ENCODE measurements at places on chromosomes 13 and 19.
A peak's percentile ranks its signal among the peaks of the same experiment; 100 is the strongest.

DNA sequence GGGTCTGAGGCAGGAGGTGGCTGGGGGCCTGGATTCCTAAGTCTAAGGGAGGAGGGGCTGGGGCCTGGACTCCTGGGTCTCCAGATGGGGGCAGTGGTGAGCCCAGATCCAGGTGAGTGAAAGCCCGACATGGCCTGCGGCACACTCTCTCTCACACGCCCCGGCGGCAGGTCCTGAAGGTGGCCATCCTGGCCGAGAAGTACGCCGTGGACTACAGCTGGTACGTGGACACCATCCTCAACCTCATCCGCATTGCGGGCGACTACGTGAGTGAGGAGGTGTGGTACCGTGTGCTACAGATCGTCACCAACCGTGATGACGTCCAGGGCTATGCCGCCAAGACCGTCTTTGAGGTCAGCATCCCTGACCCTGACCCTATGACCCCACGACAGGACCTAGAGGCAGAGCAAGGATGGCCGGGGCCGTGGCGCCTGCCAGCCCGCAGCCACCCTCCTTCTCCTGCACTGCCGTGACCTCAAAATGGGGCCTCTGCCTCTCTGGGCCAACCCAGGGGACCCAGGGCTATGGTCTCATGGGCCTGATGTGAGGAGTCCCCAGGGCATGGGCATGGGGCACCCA is 13.2 kb downstream of the FUZ start:
- no peak for DNase-seq

- no peak for DNase-seq
Observed at GRCh38 chr19:17209126-17210036, 5.8 kb upstream of the USE1 start.

GRCh38 chr13:95207769-95208366 is 93.4 kb downstream of the ABCC4 start:
- no peak for DNase-seq

- DNase-seq, result no peak
Observed at GRCh38 chr13:113158946-113159345, 498 bp downstream of the PROZ start.

DNA sequence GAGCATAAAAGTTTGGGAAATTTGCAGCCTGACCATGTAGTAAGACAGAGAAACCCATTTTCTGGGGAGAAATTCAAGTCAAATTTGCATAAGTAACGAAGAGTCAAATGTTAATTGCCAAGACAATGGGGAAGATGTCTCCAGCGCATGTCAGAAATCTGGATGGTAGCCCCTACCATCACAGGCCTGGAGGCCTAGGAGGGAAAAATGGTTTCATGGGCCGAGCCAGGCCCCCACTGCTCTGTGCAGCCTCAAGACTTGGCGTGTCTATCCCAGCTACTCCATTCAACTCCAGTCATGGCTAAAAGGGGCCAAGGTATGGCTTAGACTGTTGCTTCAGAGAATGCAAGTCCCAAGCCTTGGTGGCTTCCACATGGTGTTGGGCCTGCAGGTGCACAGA is 269.8 kb downstream of the RFC3 start:
- no peak for DNase-seq

- DNase-seq, result no peak
Observed at GRCh38 chr19:3632739-3633558, 6.4 kb upstream of the CACTIN start.

GRCh38 chr19:11641244-11641643 is 44.0 kb downstream of the ZNF627 start:
- no peak for DNase-seq

GRCh38 chr13:42396501-42396900 is 124.5 kb downstream of the AKAP11 start:
- no peak for DNase-seq

DNA sequence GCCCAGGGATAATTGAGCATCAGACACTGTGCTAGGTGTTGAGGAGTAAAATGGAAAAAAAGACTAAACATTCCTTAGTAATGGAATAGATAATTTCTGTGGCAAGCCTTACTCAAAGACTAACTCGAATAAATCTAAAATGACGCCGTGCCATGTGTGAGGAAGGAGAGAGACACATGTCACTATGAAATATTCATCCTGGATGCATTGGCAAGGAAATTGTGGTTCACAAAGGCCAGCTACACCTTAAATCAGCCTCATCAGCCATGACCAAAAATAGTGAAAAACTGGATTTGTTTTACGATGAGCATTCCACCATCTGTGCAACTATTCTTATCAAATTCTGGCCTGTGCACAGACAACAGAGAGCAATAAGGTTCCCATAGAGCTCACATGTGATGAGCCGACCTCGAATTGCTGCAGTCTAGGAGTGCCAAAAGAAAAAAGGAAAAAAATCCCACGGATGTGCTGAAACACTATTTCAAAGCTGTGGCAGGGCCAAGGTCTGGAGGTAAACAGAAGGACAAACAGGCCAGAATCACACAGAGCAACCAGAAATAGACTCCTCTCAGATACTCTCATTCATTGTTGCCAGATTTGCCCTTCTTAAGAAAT is 505.7 kb downstream of the EFNB2 start:
- DNase-seq, result no peak

GRCh38 chr19:4909156-4909896 is at the start of gene UHRF1:
TSS of gene UHRF1 (plus strand) at chr19:4909501. CDS start at chr19:4910886, 1,385 bp downstream.
- peak; percentile 42 for DNase-seq

GRCh38 chr13:30916991-30917390 is 10.9 kb downstream of the MEDAG start:
- no peak for DNase-seq

DNA sequence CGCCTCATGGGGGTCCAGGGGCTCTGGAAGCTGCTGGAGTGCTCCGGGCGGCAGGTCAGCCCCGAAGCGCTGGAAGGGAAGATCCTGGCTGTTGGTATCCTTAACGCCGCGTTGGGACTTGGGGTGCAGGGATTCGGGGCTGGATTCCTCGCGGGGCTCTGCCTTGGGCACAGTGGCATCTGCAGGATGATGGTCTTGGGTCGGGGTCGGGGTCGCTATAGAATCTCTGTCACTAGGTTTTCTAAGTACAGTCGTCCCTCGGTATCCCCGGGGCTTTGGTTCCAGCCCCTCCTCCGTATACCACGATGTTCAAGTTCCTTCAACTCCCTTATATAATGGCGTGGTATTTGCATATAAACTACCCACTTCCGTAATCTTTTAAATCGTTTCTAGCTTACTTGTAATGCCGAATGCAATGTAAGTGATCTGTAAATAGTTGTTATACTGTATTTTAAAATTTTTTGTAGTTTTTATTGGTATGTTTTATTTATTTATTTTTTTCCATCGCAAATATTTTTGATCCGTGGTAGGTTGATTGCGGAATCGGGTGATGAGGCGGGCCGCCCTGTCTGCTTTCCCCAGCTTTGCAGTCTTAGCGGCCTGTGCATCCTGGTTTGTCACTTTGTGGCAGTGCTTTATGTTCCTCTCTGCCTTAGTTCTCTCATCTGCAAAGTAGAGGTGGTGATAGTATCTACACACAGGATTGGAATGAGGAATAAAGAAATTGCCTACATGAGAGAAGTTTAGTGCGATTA is 606 bp downstream of the ERCC5 start:
- peak; percentile 44 for DNase-seq

GRCh38 chr19:632579-633067 is 714 bp downstream of the POLRMT start:
- no peak for DNase-seq

GRCh38 chr13:99363391-99363790 is 56.2 kb upstream of the GPR183 start:
- DNase-seq, result no peak

- no peak for DNase-seq
Observed at GRCh38 chr13:24271601-24272451, 37.6 kb upstream of the C1QTNF9 start.

- DNase-seq, result no peak
Observed at GRCh38 chr13:102626928-102627327, 30.1 kb downstream of the TPP2 start.

DNA sequence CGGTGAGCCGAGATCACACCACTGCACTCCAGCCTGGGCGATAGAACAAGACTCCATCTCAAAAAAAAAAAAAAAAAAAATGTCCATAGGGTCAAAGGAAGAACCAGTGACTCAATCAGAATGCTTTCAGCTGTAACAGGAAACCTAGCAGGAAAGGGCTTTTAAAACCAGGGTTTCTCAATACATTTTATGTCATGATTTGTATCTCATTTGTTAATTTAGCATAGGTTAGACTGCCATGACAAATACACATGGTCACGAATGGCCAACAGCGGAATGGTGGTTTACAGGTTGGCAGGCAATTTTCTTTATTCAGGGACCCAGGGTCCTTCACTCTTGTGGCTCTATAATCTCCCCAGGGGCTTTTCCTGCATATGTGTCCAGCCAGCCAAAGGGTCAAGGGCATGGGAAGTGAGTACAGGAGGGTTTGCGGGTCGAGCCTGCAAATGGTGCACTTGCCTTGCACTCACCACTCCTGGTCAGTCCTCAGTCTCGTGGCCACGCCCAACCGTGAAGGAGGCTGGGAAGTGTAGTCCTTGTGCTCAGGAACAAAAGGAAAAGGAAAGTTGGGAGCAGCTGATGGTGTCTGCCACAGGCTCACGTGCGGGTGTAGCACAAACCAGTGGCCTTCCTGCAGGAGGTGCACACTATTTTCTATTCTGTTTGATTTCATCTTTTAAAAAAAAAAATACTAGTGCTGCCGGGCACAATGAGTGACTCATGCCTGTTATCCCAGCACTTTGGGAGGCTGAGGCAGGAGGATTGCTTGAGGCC is 14.8 kb downstream of the DHX34 start:
- DNase-seq, result no peak

DNA sequence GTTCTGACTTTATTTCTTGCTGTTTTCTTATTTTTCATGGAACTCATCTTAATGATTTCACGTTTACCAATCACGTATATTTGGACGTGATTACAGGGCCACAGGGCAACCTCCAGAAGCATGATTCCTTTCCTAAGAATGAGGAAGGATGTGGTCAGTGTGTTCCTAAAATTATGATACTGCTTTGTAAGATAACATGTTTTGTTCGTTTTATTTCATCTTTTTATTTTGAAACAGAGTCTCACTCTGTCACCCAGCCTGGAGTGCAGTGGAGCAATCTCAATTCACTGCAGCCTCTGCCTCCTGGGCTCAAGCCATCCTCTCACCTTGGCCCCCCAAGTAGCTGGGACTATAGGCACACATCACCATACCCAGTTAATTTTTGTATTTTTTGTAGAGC is 24.8 kb upstream of the LAIR1 start:
- no peak for DNase-seq

- DNase-seq, result no peak
Observed at GRCh38 chr13:94343243-94343585, 136.3 kb downstream of the DCT start.

- DNase-seq, result no peak
Observed at GRCh38 chr13:21988624-21989023, 317.8 kb downstream of the FGF9 start.

GRCh38 chr19:54551293-54551692 is 22.3 kb upstream of the LILRA2 start:
- DNase-seq, result no peak

- no peak for DNase-seq
Observed at GRCh38 chr13:40492511-40492910, 173.9 kb downstream of the FOXO1 start.

DNA sequence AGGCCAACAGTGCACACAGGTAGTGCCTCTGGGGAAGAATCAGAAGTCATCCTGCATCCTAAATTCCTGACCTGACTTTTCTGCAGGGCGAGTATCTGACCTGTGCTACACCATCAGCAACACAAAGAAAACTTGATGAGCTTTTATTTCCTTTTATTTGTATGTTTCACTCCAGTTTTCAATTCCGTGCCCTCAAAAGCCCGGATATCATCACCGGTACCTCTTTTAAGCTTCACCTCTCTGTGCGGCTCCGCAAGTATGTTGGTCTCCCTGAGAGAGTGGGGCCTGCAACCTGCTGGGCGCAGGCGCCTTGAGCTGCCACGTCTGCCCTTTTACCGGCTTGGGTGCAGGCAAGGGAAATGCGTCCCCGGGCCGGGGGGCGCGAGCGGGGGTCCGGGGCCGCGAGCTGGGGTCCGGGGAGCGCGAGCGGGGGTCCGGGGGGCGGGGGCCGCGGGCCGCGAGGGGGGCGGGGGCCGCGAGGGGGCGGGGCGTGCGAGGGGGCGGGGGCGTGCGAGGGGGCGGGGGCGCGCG is 4.3 kb upstream of the DUXA start:
- no peak for DNase-seq

- DNase-seq, result no peak
Observed at GRCh38 chr13:48928757-48929430, 46.8 kb upstream of the FNDC3A start.

GRCh38 chr19:52331757-52332156 is 4.3 kb upstream of the ZNF610 start:
- DNase-seq, result no peak

Measured in DMS79 (cell line).